ENCODE measurements at places on chromosomes 11 and 22.

GRCh38 chr11:116808262-116809175 lies 14.6 kb downstream of the APOA4 start:
- no peak for DNase-seq

DNA sequence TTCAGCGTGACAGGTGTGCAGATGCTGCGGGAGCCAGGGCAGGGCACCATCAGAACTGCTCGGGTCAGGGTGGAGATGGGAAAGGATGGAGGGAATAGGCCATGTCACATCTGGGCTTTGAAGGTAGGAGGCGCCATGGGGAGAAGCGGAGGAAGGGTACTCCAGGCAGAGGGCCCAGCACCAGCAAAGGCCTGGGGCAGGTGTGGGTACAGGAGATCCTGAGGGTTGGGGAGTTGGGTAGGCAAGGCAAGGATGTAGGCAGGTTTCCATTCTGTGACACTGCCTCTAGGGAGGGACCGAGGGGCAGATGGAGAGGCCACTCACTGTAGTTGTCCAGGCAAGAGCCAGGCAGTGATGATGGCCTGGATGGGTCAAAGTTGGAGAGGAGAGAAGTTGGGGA lies 8.5 kb downstream of the EMID1 start:
- no peak for DNase-seq

DNA sequence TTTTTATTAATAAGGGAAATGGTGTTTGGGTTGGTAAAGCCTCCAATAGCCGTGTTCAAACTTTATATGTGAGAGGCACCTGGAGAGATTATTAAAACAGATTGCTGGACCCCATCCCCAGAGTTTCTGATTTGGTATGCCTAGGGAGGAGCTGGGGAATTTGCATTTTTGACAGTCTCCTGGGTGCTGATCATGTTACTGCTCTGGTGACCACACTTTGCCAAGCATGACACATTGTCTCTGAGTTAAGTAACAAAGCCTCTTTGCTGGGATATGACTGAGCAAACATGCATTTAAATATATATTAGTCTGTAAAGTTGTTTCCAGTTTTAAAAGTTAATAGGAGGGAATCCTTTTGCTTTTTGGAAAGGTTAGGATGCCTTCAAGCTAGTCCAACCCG lies 140.4 kb downstream of the NAV2 start:
- no peak for DNase-seq

GRCh38 chr11:20966489-20966888 lies 297.1 kb downstream of the NELL1 start:
- DNase-seq: no peak

DNA sequence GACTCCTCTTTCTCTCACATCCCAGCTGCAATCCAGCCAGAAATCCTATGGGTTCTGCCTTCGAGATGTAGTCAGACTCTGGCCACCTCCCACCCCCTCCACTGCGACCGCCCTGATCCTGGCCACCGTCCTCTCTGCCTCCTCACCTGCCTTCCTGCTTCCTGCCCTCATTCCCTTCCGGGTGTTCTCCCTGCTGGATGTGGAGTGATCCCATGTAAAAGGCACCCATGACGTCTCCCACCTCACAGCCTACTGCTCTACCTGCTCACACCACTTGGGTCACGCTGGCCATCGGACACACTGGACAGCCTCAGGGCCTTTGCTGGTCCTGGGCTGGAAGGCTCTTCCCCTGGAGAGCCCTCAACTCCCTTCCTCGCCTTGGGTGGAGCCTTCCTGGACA lies 33.7 kb upstream of the CD5 start:
- DNase-seq: no peak

DNA sequence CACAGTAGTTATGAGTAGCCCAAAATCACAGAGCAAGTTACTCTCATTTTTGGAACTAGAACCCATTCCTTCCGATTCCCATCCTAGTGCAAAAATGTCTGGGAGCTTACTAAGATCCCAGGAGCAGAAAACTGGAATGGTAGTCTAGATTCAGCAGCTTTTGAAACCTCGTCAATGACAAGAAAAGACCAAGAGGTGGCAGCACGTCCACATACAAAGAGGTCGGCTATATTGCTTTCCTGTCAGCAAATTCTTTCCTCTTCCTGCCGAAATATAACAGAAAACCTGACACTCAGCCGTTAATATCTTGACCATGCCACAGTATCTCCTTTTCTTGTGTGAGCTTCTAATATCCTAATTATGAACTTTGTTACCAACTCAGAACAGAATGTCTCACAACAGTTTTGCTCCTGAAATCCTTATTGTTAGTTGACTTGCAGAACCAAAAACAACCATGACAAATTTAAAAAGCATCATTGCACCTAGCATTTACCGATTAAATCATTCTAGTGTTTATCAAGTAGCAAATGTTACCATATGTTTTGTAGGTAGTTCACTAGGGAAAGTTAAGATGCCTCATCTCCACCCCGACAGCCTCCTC lies 92.8 kb upstream of the OR9G4 start:
- DNase-seq: no peak
